ENCODE measurements at places on chromosomes 1 and 21. TPM values are rescaled to one million over a fixed set of nuclear protein-coding genes. Genes with fewer than 3 reads are reported as not detected.

CENPL gene
- total RNA-seq, result 4.4 TPM

RGS16 gene
- 35.0 TPM for total RNA-seq

UBASH3A gene
- 0.81 TPM for total RNA-seq

DNA sequence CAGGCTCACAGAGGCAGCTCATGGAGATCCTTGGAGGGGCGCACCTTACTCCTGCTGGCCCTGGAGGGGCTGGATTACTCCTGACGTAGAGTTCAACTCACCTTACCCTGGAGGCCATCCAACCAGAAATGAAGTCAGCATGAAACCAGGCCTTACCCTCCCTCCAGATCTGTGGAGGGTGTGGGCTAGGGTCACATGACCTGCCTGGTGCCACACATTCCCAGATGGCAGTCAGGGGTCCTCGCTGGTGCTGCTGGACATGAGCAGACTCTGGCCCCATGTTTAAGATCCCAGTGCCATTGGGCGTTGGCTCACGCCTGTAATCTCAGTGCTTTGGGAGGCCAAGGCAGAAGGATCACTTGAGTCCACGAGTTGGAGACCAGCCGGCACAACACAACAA is 4.5 kb downstream of the C21orf58 start:
- DNase-seq, result no peak

GRCh38 chr1:55375617-55376258 is 160.6 kb upstream of the USP24 start:
- DNase-seq, result peak; percentile 35

- DNase-seq, result no peak
Measured at GRCh38 chr1:47524272-47524671, 86.4 kb downstream of the FOXD2 start.

DNA sequence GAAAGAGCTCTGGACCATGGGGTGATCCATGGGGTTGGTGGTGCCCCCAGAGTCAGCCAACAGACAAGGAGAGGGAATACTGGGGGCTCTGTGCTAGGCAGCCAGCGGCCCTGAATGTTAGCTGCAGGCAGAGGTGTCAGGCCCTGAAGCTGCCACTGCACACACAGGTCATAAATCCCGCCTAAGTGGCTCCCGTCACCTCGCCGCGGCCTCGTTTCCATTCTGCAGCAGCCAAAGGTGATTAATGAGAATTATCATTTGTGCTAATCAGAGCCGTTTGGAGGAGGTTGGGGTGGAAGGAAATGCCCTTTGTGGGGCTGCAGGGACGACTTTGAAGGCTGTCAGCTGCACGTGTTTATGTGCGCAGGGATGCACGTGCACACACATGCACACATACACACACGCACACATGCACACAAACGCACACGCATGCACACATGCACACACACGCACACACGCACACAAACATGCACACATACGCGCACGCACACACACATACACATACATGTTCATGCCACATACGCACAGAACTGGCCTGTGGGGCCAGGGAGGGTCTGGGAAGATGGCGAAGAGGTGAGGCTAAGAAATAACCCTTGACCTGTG is 88.8 kb upstream of the ARHGEF16 start:
- no peak for DNase-seq

- DNase-seq, result no peak
Measured at GRCh38 chr21:32190493-32191144, 88.2 kb downstream of the MIS18A start.

Data from thyroid gland (tissue), 4 donors.